Activated T-helper 1 cell treated with anti-CD3 and anti-CD28 coated beads, Interleukin-12 subunit alpha, Interleukin-12 subunit beta, Interleukin-2, Interleukin-4 antibody, amounts not matched to agents 30 ng/mL and 10 ng/mL and 1 ng/mL, durations not matched to agents 14 hours and 24 hours and 36 hours (primary cell): ENCODE measurements at places on chromosomes 16 and 17. TPM values are rescaled to one million over a fixed set of nuclear protein-coding genes. Genes with fewer than 3 reads are reported as not detected.
A peak's percentile ranks its signal among the peaks of the same experiment; 100 is the strongest.

DNA sequence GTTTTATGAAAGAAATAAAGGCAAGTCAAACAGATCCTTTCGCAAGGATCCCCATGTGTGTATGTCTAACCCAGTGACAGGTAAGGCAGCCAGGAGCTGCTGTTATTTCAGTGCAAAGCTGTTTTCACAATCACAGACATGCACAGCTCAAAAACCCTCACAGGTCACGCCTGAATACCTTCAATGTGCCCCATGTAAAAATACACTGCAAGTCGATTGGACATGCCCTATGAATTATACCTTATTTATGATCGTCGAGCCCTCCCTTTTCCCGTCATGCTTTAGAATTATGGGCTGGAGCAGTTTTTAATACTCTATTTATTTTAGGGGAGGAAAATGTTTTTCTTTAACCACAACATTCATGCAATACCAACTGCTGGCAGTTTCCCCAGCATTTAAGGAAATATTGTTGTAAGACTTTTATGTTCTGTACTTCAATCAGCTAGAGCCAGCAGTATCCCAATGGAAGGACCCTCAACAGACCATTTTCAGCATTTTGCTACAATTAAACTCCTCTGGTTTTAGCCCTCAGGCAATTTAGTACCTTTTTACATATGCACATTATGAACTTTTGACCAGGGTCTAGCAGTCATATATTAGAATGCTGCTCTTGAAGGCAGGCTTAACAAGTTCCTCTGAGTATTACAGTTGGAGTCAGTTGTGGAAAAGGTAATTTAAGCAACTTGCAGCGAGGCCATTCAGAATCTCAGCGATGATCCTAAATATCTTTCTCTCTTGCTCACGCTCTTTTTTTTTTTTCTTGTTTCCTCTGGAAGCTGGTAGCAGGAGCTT lies 362.2 kb downstream of the WWOX start:
- H3K4me3 ChIP-seq = no peak overlapping the region
- H3K27me3 ChIP-seq = no peaks in the 10 kb centered on the region
- peaks cover 2% of the 10 kb centered on the region for H3K36me3 ChIP-seq
- H3K4me1 ChIP-seq = no peaks in the 10 kb centered on the region
- H3K27ac ChIP-seq = no peak overlapping the region
- no peak for DNase-seq

DNA sequence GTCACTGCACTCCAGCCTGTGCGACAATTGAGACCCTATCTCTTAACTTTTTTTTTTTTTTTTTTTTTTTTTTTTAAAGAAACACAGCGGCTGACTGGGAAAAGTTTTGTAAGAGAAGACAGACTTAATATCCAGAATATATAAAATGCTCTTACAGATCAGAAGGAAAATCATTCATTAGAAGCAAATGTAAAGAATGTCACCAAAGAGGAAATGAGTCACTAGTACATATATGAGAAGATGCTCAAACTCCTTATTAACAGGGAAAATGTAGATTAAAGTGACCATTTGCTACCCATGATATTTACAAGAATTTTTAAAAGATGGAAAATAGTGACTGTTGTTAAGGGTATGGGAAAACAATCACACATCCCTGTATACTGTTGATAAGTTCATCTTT lies 48.9 kb downstream of the RABEP1 start:
- no peak overlapping the region for H3K4me3 ChIP-seq
- H3K4me1 ChIP-seq = peaks cover 14% of the 10 kb centered on the region
- no peak for DNase-seq
- H3K36me3 ChIP-seq = peaks cover 23% of the 10 kb centered on the region
- no peak overlapping the region for H3K27ac ChIP-seq
- no peaks in the 10 kb centered on the region for H3K27me3 ChIP-seq

GLIS2 gene
- 0.54 TPM in 2 replicates for total RNA-seq

DNA sequence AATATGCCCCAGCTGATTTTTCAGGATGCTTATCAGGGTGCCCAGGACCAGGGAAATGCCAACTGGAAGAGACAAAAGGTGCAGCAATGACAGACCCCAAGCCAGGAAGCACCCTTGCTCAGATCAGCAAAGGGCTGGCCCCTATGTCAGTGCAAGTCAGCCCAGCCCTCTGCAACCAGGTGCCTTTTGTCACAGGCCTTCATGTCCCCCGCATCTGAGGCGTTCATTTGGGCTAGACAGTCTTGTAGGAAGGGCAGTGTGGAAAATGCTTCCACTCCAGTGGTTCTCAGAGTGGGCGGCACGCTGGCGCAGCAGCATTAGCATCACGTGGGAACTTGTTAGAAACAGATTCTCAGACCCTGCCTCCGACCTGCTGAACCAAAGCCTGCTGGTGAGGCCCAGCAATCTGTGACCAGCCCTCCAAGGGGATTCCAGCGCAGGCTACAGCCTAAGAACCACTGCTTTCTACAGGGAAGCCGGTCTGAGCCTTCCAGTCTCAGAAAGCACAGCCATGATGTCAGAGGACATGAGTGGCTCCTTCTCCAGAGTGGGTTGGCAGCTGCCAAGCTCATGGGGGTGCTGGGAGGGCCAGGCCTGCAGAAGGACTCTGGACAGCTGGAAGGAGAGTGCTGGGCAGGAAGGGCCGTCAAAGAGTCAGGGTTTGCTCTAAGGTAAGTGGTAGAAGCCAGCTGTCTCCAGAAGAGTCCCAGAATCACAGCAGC lies 13.1 kb downstream of the SLC47A2 start:
- H3K4me1 ChIP-seq = no peaks in the 10 kb centered on the region
- no peak for DNase-seq
- H3K4me3 ChIP-seq = no peak overlapping the region
- no peak overlapping the region for H3K27ac ChIP-seq
- H3K27me3 ChIP-seq = peaks cover 2% of the 10 kb centered on the region

CSH1 gene
- not detected in 2 replicates for total RNA-seq

DNA sequence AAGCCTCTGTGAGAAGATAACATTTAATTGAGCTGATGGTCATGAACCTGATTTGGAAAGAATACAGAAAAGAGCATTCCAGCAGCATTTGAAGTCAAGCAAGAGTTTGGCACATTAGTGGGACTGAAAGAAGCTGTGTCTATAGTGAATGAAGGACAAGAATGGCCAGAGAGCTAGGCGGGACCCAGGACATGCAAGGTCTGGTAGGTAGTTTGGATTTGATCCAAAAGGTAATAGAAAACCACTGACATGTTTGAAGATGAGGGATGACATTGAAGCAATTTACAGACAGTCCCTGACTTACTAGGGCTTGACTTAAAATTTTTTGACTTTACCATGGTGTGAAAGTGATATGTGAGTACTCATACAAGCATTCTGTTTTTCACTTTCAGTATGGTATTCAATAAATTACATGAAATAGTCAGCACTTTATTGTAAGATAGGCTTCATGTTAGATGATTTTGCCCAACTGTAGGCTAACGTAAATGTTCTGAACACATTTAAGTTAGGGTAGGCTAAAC lies 7.6 kb downstream of the CYB5B start:
- H3K27me3 ChIP-seq = no peaks in the 10 kb centered on the region
- H3K27ac ChIP-seq = peak overlapping the region; percentile 58
- H3K4me1 ChIP-seq = peaks cover 69% of the 10 kb centered on the region
- no peak overlapping the region for H3K4me3 ChIP-seq

GRCh38 chr16:21611198-21611555 lies 11.8 kb downstream of the METTL9 start:
- no peak overlapping the region for H3K4me3 ChIP-seq
- no peaks in the 10 kb centered on the region for H3K27me3 ChIP-seq
- H3K4me1 ChIP-seq = peaks cover 47% of the 10 kb centered on the region
- H3K27ac ChIP-seq = no peak overlapping the region
- H3K36me3 ChIP-seq = peaks cover 6% of the 10 kb centered on the region
- no peak for DNase-seq

GRAP gene
- 10.2 and 13.3 TPM in 2 replicates for total RNA-seq

DNA sequence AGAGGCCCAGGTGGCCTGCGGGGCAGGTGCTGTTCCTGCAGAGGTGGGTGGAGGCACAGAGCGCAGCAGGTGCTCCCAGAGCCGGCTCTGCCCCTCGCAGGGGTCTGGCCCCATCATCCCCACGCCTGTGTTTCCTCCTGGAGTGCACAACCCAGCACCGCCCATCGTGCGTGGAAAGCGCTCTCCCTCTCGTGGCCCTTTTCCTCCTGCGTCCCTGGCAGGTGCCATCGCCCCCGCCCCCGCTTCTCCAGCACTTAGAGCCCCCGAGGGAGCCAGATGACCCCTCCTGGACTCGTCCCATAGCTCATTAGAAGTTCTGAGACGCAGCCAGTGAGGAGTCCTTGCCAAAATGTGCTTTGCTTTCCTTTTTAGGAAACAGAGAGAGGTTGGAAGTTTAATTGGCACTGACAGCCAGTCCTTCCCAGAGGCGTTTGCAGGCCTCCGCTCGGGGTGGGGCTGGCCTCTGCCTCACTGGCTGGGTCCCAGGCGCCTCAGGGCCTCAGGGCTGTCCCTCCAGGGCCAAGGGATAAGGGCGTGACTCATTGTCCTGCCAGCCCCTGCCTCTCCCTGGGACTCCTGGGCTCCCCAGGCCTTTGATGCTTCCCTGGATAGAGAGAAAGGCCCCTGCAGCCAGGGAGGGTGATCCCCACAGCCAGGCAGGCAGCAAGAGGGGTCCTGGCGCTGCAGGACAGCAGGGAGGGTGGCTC lies 32.2 kb upstream of the CHMP6 start:
- no peak overlapping the region for H3K4me3 ChIP-seq
- peaks cover 2% of the 10 kb centered on the region for H3K36me3 ChIP-seq
- DNase-seq = no peak
